NCI-H187 treated with DMSO at 0.1 percent for 48 hours (cell line): ENCODE measurements at places on chromosomes 7 and 10.

- DNase-seq = no peak
Observed at GRCh38 chr10:128324058-128324827, 198.0 kb upstream of the MKI67 start.

DNA sequence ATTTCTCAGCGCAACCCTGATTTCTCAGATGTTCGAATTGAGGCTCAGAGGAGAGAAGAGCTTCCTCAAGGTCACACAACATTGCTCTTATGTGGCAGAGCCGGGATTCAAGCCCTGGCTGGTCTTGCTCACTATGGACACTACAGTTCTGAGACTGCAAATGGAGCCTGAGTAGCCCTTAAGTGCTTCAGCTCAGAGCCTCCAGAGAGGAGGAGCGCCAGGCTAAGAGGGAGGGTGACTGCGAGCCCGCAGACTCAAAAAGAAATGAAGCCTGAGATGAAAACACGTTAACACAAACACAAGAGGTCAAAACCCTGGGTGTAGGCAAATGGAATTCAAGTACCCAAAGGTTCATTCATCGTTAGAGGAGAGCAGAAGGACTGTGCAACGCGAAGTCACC lies 13.9 kb downstream of the ARHGAP22 start:
- DNase-seq = peak; percentile 65

DNA sequence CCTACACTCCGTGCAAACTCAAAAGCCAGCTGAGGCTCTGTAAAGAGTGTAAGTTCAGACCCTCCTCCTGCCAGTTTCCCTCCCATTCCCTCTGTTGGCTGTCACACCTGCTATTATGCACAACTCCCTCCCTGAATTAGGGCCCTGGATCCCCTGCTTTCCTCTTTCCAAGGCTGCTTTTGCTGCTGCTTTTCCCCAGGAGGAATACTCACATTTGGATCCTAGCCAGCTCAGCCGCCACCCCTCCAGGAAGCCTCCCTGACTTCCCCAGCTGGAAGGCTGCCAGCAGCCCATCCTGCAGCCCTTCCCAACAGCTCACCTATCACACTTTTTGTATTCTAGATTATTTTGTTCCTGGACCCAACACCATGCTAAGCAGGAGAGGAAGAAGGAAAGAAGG lies 40.9 kb upstream of the WDR11 start:
- DNase-seq = no peak

- no peak for DNase-seq
Observed at GRCh38 chr7:94095316-94096009, 91.3 kb upstream of the BET1 start.

GRCh38 chr7:2736411-2736914 lies 48.5 kb downstream of the AMZ1 start:
- no peak for DNase-seq

DNA sequence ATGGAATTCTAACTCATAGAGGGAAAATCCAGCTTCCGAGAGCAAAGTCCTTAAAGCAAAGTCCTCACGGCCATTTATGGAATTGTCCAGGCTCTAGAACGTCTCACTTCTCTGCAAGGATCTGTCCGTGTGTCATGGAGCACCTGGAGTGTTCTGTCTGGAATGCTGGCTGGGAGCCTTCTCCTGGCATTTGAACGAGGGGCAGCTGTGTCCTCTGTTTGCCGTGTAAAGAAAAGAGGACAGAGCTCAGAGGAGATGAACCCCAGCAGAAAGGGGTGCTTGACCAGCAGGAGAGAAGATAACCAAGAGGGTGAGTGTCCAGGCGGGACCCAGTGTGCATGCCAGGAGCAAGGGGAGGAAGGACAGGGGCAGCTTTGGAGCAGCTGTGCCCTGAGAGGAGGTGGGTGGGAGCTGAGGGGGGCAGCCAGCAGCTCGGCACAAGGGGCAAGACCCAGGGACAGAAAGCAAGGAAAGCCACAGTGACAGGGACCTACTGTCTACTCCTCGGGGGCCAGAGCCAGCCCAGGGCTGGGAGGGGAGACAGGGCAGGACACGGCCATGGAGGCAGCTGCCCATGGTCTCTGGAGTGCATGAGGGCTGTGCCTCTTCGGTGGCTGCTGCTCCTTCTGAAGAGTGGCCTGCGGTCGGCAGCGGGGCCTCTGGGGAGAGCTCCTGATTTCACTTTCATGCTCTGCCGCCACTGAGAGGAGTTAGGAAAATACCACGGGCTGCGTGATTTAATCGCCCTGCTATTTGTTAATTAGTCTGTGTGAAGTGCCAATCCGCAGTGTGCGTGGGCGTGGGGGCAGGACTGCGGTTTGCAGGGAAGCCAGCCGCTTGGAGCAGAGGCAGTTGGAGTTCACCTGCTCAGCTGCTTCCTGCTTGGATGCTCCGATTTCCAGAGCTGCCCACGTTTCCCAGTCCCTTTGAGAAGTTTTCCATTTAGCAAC lies 149.3 kb upstream of the SHH start:
- peak; percentile 75 for DNase-seq

GRCh38 chr7:126378642-126379041 lies 874.1 kb downstream of the GRM8 start:
- DNase-seq = no peak

GRCh38 chr10:64080071-64080470 lies 558.9 kb downstream of the REEP3 start:
- no peak for DNase-seq

DNA sequence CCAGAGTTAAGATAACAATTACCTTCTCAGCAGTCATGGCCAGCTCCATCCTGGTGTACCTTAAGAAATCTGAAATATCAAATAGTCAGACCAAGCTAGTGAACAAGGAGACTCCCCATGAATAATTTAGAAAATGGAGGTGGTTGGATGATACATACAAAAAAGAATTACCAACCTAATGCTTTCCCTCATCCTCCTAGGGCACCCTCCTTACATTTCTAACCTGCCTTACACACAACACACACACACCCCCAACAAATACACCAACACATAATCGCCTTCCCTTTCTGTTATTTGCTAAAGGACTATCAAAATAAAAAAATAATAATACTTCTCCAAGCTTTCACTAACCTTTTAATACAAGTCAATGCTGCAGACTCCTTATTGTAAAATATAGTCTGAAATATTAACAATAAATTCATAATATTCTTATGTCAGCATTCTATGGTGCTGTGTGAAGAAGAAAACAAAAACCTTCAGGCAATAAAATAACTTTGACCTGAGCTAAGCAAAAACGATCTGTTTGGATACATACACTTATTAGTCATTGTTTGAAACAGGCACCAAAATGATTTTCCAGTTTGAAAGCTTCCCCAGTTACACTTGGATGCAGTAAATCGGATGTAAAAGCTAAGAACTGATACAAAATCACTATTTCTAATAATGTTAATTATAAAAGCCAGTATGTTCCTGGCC lies 3.4 kb downstream of the TWIST1 start:
- no peak for DNase-seq

DNA sequence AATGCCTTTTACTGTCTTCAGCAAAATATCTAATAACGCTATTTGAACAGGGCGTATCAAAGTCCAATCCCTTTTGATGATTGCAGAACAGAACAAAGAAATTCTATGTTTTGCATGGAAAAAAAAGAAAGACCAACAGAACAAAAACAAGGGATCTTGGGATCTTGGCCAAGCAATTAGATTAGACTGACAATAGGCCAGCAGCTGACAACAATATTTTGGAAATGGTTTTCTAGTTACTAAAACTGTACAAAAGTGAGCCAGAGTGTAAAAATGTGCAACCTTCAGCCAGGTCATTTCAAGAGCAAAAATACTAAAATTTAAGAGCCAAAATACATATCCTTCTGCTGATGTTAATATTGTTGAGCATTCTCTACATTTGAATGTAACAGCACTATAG lies 716.5 kb upstream of the KCND2 start:
- DNase-seq = no peak

DNA sequence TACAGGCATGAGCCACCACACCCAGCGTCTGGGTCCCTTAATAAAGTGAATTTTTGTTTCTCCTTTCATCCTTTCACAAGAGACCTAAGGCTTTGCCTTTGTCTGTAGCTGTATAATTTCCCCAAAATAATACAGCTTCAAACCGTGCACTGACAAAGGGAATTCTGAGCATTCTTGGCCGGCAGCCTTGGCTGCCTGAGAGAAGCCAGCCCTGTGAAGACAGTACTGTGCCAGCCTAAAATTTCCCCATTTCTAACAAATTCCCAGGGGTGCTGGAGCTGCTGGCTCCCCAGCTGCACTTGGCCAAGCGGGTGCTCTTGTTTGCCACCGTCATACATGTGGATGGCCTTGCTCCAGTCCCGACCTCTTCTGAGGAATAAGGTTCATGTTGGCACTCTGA lies 106.2 kb downstream of the ZMYND11 start:
- no peak for DNase-seq

DNA sequence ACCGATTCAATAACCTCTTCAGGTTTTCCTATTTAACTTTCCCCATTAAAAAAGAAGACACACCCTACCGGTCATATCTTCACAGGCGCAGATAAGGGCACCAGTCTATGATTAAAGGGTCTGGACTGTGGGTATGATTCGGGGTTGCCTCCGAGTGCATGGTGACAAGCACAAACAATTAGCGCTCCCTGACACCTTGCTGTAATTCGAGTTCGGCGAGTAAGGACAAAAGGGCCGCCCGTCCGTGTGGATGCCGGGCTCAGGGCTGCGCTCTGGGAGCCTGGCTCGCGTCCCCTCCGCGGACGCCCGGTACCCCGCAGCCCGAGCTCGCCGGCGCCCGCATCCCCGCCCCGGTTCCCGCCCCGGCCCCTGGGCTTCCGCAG lies 111.9 kb upstream of the RHEB start:
- no peak for DNase-seq

GRCh38 chr7:105191331-105191730 lies 177.3 kb downstream of the KMT2E start:
- DNase-seq = no peak

DNA sequence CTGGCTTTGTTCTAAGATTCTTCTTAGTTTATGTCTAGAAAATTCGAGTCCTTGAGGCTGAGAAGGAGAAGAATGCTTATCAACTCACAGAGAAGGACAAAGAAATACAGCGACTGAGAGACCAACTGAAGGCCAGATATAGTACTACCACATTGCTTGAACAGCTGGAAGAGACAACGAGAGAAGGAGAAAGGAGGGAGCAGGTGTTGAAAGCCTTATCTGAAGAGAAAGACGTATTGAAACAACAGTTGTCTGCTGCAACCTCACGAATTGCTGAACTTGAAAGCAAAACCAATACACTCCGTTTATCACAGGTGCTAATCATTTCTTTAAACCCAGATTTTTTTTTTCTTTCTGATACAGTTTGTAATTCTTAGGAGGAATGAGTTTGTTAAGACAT lies 6.7 kb downstream of the CEP55 start:
- no peak for DNase-seq

- DNase-seq = no peak
Observed at GRCh38 chr7:4882169-4883032, 1.1 kb downstream of the RADIL start.

DNA sequence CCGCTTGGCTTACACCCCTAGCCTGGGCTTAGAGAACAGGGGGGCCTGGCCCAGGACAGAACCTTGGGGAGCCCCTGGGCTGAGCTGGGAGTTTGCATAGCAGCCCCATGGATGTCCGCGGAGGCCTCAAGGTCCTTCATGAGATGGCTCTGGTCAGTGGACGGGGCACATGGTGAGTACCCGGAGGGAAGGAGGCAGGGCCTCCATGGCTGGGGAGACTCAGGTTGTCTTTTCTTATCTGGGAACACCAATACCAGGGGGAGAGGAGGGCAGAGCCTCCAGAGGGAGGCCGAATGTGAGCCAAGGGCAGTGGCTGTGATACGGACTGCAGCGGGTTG lies 64.8 kb downstream of the GLRX3 start:
- no peak for DNase-seq

DNA sequence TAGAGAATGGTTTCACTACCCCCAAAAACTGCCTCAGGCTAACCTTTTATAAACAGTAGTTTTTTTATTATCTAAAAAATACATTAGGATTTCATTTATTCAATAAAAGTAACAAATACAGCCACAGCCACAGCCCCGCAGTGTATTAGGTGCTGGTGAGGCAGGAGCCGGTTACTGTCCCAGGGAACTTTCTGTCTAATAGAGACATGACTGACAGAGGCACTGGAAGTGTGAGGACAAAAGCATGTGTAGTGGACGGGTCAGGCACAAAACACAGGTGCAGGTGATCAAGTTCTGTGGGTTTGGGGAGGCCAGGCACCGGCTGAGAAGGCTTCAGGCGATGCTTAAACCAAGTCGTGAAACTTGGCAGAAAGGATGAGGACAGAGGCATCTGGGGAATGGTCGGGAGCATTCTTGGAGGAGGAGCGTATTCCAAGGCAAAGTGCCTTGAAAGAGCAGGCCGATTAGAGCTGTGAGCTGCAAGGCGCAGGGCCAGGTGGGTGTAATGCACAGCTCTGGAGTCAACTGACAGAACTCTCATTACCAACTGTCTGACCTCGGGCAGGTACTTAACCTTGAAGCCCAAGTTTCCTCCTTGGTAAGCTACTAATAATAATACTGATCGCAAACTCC lies 138.2 kb downstream of the USP6NL start:
- DNase-seq = no peak
